Neural crest cell (in vitro differentiated cells): ENCODE measurements at places on chromosomes 16 and 17.

DNA sequence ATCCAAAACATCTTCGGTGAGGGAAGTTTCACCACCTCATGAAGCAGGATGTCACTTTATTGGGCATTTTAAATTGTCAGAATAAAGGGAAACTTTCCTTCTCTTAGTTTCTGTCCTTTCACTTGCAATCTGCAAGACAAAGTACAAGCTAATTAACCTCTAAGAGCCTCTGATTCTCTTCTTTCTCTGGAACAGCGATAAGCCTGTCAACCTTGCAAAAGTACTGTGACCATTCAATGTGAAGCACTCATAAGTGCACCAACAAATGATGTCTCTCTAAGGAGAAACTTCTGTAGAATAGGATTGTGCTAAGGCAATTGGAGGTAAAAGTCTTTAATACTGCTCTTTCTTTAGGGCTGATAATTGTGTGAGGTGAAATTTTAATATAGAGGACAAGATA is 1622.3 kb downstream of the CDH8 start:
- no peak for DNase-seq

DNA sequence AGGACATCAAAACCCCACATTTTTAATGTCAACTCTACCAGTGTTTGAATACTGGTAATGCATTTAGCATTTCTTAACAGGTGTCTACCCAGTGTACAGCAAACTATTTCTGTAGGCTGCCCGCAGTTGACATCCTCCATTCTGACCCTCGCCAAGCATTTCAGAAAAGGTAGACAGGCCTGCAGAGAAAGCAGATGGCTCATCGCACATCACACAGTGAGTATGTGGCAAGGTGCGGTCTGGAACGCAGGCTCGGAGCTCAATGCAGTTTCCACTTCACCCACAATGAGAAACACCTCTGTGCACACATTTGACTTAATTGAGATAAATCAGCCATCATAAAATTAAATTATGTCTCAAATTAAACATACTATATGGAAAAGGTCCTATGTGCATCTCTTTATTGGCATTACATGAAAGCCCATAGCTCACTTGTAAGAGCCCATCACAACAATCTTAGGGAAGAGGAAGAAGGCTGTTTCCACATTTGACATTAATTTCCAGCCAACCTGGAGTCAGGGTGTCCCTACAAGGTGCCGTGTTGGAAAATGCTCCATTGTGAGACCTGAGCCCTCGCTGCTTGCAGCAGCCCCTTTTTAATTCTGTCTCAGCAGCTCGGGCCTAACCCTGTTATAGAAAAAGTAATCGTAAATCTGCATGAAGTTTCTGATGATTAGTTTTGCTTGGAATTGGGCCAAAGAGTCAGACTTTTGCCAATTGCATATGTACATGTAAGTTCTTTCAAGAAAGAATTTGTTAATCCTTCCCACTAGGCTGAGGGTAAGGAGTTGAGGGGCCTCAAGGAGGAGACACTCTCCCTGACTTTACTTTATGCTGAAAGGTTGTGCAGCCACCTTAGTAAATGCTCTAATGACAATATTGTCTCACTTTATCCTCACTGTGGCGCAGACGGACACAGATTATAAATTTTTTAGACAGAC is 378.7 kb upstream of the DYNLRB2 start:
- DNase-seq = no peak

DNA sequence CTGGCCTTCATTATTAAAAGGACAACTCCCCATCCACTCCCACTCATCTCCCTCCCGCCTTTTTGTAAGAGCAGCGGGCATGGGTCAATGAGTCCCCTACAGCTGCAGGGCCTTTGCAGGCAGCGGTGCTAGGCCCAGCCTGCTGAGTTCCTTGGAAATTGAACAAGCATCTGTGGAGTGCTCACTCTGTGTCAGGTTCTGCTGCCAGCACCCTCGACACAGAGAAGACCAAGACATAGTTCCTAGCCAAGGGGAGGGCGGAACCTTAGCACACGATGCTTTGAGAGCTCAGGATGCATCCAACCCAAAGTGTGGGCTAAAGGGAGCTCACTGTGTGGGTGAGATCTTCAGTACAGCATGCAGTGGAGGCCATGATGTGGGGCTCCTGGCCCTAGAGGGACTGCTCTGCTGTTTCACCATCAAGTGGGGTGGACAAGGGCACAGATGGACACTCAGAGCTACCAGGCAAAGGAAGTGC is 27.6 kb downstream of the RMI2 start:
- no peak for DNase-seq

- DNase-seq = no peak
These were observed 21.8 kb upstream of the ZKSCAN2 start for GRCh38 chr16:25279491-25279890.

GRCh38 chr16:7324321-7324720 is 8.3 kb upstream of the RBFOX1 start:
- DNase-seq = no peak

GRCh38 chr16:48556243-48556912 is 53.6 kb downstream of the N4BP1 start:
- no peak for DNase-seq

GRCh38 chr17:79586131-79586530 is 24.7 kb downstream of the RBFOX3 start:
- no peak for DNase-seq

DNA sequence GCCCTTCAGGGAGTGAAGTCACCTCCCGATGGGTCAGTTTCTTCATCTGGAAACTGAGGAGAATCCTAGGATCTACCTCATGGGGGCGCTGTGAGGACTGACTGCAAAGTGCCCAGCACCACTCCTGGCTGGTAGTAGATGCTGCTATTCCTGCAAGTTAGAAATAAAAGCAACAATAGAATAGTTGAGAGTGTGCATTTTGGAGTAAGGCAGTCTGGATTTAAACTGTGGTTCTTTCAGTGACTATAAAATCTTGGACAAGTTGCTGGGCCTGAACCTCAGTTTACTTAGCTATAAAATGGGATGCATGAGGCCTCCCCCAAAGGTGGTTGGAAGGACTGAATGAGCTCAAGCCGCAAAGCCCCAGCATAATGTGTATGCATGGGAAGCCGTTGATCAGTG is 70.6 kb downstream of the CYB5B start:
- peak; percentile 16 for DNase-seq

GRCh38 chr16:21033704-21034103 is 116.9 kb downstream of the DNAH3 start:
- no peak for DNase-seq

GRCh38 chr16:48479329-48479728 is 94.1 kb upstream of the SIAH1 start:
- no peak for DNase-seq

DNA sequence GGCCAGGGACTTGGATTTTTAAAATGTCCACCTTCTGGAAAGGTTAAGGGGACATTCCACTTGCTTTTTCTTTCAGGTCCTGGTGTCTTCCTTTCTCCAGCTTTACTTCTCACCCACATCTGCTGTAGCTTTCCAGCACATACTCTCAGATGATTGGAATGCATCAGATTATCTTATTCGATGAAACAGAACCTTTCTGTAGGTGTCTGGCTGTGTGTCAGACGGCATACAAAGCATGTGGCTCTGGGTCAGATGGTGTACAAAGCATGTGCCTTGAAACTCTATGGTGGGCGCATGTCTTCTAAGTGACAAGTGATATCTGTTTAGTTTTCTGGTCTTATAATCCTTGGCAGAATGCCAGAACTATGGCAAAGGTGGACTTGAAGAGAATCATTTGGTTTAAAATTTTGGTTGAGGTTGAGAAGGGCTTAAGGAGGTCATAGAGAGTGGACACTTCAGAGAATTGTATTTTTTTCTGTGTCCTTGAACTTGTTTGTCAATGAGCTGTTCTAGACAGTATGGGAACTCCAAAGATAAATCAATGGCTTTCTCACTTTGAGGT is 125.3 kb downstream of the FTO start:
- no peak for DNase-seq

DNA sequence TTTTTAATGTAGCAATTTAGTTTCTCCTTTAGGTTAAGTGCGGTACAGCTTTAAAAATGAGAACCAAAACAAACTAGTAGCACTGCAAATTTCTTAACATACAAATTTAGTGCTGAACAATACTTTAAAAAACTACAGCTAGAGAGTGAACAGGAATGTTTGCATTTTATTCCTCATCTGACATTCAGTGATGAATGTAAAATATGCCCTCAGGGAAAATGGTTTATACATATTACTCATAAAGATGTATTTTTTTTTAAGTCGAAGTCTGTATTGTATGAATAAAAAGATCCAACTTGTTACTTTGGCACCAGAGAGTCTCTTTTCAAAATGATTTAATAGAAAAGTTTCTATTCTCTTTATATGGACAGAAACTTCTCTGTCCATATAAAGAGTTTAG is 96.8 kb downstream of the BRIP1 start:
- no peak for DNase-seq

GRCh38 chr17:74491626-74492025 is 25.2 kb downstream of the CD300A start:
- DNase-seq = no peak

- no peak for DNase-seq
These were observed 7.4 kb downstream of the IRF8 start for GRCh38 chr16:85906349-85906748.

- peak; percentile 33 for DNase-seq
These were observed 1.3 kb downstream of the NAGS start for GRCh38 chr17:44005527-44006271.

DNA sequence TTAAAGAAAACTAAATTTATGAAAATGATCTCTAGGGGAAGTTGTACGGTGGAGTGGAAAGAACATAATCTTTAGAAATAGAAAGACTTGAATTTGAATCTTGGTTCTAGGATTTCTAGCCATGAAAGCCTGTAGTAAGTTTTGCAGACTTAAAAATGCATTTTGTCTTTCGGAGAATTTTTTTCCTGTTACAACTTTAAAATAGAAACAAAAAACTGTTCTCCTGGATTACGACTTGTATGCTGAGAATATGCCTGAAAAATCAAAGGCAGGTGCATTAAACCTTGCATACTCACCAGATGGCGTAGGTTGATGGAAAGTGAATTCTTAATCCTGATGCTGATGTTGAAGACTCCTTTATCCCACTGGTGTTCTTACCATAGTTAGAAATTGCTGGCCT is 7.5 kb upstream of the MPHOSPH6 start:
- no peak for DNase-seq

DNA sequence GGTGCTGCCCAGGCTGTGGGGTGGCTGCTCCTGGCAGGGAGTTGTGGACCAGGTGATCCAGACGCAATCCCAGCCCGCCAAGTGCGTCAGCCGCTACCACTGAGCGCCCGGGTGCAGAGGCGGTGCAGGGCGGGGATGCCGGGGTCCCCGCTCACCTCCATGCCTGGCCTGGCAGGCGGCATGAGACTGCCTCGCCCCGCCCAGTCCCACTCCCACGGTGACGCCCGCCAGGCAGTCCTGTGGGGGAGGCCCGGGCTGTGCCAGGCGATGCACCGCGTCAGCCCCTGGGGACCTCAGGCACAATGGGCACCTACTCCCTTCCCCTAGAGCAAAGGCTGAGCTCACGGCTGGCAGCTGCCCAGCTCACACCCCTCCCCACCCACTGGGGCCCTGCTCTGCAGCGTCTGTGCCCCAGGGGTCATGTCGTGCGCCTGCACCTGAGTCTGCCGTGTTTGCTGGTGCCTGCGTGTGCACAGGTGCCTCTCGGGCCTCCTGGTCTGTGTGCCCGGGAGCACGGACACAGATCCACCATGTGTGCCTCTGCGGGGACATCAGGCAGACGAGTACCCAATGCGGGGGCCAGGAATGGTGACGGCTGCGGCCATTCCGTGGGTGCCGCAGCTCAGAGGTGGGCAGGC is 5.3 kb downstream of the RPUSD1 start:
- DNase-seq = no peak

GRCh38 chr16:54171626-54172537 is 114.7 kb downstream of the IRX3 start:
- no peak for DNase-seq

- DNase-seq = no peak
These were observed 1.7 kb upstream of the CBX4 start for GRCh38 chr17:79840989-79841286.

DNA sequence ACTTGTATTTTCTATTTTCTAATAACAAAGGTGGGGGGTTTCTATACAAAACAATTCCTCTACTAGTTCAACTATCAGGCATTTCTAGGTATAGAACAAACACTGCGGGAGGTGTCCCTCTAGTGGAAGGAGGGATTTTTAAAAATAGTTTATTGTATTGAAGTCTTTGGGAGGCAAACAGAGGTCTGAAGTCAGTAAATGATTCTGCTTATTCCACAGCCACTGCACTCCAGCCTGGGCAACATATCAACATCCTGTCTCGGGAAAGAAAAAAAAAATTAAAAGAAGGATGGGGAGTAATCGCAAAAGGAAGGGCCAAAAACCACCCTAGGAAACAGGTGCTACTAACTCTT is 648 bp upstream of the ERCC4 start:
- no peak for DNase-seq

GRCh38 chr17:70875729-70876310 is 706.5 kb downstream of the KCNJ2 start:
- DNase-seq = no peak

GRCh38 chr17:10071141-10071540 is 127.3 kb downstream of the GAS7 start:
- no peak for DNase-seq

DNA sequence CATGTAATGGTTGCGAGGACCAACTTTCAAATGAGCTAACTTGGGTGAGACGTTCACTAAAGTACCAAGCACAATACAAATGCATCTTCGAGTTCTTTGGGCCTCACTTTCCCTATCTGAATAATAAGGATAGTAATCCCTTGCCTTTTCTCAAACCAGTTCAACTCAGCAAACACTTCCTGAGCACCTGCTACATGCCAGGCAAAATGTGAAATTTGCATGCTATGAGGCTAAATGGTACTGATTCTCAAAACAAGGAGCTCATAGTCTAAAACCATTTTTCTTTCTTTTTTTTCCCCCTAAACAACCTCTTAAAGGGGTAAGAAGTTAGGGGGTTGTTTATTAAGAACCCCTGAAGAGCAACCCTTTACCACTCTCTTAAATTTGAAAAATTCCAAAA is 101.4 kb upstream of the HLF start:
- no peak for DNase-seq

- DNase-seq = no peak
These were observed 24.4 kb downstream of the ATP6V0D1 start for GRCh38 chr16:67456391-67457081.

- DNase-seq = no peak
These were observed 364.6 kb downstream of the GRIN2A start for GRCh38 chr16:9817586-9817985.

- DNase-seq = no peak
These were observed 99.5 kb upstream of the CDC42EP4 start for GRCh38 chr17:73411313-73411747.

DNA sequence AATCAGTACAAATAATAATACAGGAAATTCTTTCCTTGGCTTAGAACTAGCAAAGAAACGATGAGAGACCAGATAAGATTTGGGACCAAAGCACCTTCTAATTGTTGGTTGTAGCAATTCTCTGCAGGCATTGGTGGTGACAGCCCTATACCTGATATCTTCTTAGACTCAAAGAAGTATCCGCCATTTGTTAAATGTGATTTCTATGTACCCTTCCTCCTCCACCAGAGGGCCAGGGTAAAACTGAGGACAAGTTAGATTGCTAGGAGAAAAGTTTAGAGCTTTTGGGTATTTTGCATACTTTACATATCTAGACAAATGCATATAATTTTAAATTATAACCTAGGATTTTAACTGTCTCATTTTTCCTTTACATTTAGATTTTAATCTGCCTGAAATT is 304.3 kb downstream of the HS3ST4 start:
- no peak for DNase-seq
